ENCODE measurements at places on chromosomes 4 and X.

DNA sequence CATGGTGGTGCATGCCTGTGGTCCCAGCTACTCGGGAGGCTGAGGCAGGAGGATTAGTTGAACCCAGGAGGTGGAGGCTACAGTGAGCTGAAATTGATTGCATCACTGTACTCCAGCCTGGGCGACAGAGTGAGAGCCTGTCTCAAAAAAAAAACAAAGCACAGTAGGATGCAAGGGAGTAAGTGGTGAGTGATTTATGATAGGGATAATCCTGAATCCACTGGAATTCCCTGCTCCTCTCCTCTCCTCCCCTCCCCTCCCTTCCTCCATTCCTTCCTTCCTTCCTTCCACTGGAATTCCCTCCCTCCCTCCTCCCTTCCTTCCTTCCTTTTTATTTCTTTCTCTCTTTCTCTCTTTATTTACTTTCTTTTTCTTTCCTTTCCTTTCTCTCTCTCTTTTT, 40.9 kb upstream of the NKRF start:
- DNase-seq = no peak

- no peak for DNase-seq
Measured at GRCh38 chrX:72057331-72057730, 74.4 kb downstream of the RTL5 start.

DNA sequence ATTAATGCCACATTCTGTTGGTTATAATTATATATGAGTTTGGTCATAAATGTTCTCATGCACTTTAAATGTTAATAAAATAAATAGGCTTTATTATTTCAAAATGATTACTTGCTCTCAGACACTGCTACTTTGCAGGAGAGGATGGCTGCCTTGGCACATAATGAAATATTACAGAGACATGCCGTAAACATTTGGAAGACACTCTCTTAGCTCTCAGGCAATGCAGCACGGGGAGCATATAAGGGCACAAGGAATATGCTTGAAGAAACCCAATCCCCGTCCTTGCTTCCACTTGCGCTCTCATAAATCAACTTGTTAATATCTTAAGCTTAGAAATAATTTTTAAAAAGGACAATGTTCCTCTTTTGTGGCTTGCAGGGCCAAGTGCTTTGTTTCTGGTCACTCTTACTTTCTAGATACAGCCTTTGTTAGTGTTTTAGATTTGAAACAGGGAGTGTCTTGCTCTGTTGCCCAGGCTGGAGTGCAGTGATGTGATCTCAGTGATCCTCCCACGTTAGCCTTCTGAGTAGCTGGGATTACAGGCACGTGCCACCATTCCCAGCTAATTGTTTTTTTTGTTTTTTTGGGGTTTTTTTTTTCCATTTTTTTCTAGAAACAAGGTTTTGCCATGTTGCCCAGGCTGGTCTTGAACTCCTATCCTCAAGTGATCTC, 445.0 kb downstream of the SPRY1 start:
- DNase-seq = no peak

DNA sequence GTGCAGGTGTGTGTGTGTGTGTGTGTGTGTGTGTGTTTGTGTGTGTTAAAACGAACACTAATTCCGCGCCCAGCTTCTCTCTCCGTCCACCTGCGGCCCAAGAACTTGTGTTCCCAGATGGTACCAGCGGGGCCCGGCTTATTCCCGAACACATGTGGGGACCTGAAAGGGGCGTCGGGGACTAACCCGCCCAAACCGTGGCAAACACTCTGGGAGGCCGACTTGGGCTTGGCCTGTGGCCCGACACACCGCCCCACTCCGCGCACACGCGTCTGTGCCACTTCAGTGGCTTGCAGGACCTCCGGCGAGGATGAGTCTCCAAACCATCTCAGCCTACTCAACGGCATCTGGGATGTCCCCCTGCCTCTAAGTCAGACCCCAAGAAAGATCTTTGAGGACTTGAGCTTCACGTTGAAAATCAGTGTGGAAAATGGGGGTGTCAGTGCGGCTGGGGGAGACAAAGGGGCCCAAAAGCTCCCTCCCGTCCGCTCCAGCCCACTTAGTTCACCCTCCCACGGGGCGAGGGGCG, 790 bp upstream of the HHIP start:
- DNase-seq = peak; percentile 62

DNA sequence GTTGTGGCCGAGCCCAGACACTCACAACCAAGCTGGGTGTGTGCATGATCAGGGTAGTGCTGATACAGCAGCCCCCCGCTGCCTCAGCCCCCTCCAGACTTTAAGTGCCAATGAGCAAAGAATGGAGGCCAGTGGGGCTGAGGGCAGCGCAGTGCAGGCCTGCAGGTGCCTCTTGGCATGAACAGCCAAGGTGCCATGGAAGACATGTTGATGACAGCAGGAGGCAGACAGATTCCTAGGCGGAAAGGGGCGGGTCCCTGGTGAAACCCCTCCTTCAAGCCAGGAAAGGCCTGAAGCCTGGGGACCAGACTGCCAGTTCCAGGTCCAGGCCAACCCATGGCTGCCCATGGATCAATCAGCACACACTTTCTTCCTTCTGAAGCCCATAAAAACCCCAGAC, 253.3 kb upstream of the ETNPPL start:
- DNase-seq = no peak

DNA sequence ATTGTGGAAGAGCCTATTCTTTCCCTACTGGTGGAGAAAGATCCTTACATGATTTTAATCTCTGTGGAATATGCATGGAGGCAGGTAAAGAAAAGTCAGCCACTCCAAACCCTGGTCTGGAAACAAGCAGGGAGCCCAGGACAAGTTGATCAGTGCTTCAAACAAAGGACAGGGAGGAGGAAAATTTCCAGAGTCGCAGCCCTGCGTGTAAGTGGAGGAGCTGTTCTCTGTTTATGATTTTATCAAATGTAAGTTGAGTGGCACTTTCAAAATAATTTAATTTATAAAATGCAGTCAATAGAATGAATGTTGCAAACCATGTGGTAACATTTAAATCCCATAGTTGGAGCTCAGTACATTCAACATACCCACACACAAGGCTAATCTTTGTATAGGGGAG, 57.0 kb downstream of the SLC34A2 start:
- DNase-seq = no peak

- DNase-seq = no peak
Measured at GRCh38 chr4:123812066-123812390, 415.4 kb downstream of the SPRY1 start.

GRCh38 chr4:105509714-105510113, 35.9 kb upstream of the PPA2 start:
- DNase-seq = no peak

GRCh38 chr4:183182873-183183725, 84.0 kb downstream of the WWC2 start:
- no peak for DNase-seq

DNA sequence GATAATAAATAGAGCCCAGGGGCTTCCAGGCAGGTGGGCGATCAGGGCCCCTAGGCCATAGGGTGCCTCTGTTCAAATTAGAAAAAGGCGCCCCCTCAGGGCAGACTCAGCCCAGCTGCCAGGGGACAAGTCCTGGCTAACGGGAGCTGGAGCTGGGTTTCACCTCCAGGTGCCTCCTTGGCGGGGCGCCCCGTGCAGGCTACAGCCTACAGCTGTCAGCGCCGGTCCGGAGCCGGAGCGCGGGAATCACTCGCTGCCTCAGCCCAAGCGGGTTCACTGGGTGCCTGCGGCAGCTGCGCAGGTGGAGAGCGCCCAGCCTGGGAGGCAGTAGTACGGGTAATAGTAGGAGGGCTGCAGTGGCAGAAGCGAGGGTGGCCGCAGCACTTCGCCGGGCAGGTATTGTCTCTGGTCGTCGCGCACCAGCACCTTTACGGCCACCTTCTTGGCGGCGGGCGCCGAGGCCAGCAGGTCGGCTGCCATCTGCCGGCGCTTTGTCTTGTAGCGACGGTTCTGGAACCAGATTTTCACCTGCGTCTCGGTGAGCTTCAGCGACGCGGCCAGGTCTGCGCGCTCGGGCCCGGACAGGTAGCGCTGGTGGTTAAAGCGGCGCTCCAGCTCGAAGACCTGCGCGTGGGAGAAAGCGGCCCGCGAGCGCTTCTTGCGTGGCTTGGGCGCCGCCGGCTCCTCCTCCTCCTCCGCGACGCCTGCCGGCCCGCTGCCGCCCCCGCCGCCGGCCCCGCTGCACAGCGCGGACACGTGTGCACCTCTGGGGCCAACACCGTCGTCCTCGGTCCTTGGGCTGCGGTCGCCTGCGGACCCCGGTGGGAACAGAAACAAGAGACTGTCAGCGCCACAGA, 2.4 kb downstream of the NKX3-2 start:
- no peak for DNase-seq

DNA sequence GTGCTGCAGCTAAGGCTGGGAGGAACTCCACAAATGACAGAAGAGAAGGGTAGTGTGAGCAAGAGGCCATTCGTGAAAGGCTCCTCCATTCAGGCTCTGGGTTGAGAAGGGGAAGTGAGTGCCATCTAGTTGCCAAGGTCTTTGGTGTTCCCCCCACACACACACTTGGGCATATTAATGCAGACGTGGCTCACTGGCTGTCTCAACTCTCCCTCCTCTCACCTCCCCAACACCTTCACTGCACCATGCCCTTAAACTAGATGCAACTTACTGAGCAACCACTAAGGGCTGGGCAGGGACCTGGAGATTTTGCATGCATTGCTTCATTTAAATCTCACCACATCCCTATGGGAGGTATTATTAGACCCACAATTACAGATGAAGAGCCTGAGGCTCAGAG, 8.7 kb downstream of the CLRN2 start:
- DNase-seq = no peak

- no peak for DNase-seq
Measured at GRCh38 chr4:137957806-137958205, 284.3 kb downstream of the SLC7A11 start.

- no peak for DNase-seq
Measured at GRCh38 chr4:47855350-47855749, 17.5 kb upstream of the CORIN start.

DNA sequence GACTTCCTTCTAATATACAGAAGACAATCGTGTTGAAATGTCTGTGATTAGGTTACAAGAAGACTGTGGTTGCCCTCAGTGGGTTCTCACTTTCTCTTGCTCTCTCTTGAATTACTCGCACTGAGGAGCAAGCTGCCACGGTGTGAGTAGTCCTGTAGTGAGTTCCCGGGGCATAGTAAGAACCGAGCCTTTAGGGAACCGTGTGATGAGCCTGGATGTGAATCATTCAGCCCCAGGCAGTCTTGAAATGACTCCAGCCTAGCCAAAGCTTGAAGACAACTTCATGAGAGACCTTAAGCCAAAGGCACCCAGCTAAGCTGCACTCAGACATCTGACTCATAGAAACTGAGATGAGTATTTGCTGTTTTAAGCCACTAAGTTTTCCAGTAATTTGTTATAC, 292.7 kb downstream of the SPOCK3 start:
- no peak for DNase-seq

- DNase-seq = no peak
Measured at GRCh38 chrX:123450222-123450621, 266.1 kb downstream of the GRIA3 start.

- DNase-seq = no peak
Measured at GRCh38 chr4:19213388-19213787, 1038.3 kb upstream of the SLIT2 start.

GRCh38 chr4:139582044-139582443, 26.0 kb upstream of the SETD7 start:
- no peak for DNase-seq

- DNase-seq = no peak
Measured at GRCh38 chrX:138954976-138955375, 243.5 kb upstream of the FGF13 start.

GRCh38 chr4:169114341-169114974, 104.4 kb upstream of the CBR4 start:
- no peak for DNase-seq

DNA sequence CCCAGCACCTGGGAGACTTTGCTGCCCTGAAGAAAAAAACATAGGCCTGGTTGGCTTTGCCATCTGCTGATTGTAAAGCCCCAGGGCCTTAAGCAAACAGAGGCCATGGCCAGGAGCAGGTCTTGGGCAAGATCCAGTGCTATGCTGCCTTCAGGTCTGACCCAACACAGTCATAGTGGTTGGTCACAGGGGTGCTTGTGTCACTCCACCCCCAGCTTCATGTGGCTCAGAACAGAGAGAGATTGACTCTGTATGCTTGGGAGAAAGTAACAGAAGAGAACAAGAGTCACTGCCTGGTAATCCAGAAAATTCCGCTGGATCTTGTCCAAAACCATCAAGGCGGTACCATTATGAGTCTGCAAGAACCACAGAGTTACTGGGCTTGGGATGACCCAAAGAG, 24.4 kb upstream of the SMARCA5 start:
- DNase-seq = no peak

DNA sequence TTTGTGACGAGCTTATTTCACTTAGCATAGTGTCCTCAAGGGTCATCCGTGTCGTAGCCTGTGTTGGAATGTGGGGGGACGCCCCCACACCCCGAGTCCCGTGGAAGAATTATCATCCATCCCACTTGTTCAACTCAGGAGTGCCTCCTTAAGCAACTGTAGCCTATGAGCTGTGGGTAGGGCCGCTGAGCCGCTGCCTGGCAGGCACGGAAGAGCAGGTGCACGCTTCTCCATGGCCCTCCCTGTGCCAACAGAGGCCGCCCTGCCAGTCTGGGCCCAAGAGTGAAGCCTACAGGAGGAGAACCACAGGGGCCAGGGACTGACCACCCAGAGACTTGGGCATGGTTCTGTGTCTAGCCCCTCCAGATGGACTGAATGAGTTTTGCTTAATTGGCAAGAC, 2.3 kb upstream of the RGS12 start:
- DNase-seq = no peak

DNA sequence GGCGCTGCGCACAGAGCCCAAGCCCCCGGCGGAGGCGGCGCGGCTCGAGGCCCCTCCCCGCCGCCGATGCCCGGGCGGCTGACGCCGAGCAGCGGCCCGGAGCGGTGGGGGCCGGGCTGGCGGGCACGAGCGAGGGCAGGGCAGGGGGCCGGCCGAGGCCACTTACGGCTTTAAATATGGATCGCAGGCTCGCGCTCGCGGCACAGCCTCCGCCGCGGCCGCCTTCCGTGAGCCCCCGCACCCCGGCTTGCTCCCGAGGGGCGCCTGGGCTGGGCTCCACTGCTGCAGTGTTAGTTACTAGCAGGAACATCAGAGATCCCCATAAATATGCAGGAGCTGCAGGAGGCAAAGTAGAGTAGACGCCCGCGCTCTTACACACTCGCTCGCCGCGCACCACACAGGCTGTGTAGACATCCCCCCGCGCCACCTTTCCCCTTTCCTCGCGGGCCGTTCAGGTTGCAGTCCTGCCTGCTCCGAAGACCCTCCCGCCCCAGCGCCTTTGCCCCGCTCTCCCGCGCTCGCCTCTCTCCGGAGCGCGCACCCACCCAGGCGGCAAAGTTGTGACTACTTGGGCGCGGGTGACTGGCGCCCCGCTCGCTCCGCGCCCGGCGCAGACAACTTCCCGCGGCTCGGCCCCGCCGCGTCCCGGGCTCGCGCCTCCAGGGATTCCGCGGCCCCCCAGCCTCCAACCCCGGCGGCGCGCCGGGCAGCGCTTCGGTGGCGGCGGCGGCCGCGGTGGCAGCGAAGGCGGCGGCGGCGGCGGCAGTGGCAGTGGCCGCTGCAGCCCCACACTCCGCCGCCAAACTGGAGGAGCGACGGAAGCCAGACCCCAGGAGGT, 152.0 kb upstream of the SLC4A4 start:
- DNase-seq = peak; percentile 31

GRCh38 chrX:129310000-129310399, 213.3 kb downstream of the SMARCA1 start:
- DNase-seq = no peak
